ENCODE measurements at places on chromosomes 13 and 19.

- DNase-seq: no peak
These were observed 1216.0 kb downstream of the SLITRK5 start for GRCh38 chr13:88887045-88887662.

DNA sequence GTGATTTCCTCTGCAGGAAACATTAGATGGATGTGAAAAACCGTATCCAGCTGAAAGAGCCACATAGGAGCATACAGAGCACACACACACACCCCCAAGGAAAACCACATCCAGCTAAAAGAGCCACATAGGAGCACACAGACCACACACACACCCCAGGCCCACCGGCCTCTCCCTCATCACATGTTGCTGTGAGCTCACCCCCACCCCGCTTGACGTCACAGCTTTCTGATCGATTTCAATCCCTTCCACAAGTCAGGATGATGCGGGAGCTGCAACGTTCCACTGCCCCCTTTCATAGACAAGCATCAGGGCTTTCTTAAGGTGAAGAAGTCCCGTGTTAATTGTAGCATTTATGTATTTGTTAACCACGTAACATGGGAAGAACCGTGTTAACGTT lies 72.4 kb upstream of the SOX1 start:
- no peak for DNase-seq

- no peak for DNase-seq
These were observed 138.7 kb downstream of the SIPA1L3 start for GRCh38 chr19:38045554-38046253.

- DNase-seq: no peak
These were observed 955 bp downstream of the ZNF274 start for GRCh38 chr19:58183817-58184215.

GRCh38 chr19:33060586-33060985 lies 4.1 kb downstream of the RHPN2 start:
- no peak for DNase-seq

- no peak for DNase-seq
These were observed 54.5 kb downstream of the TSSK6 start for GRCh38 chr19:19460761-19461265.

DNA sequence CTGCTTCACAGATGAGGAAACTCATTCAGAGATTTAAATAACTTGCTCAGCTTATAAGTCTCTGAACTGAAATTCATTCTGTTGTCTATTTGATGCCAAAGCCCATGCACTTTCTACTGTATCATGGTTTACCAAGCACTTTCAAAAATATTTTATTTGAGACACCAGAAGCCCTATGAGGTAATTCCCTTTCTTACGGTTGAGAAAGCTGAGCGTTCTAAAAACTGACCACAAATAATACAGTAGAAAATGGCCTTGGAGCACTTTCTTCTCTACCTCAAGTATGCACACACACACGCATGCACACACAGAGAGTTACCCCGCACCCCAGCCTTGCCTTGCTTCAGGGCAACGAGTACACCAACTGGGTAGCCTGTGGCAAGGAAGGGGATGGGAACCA lies 228.5 kb downstream of the RFC3 start:
- no peak for DNase-seq

DNA sequence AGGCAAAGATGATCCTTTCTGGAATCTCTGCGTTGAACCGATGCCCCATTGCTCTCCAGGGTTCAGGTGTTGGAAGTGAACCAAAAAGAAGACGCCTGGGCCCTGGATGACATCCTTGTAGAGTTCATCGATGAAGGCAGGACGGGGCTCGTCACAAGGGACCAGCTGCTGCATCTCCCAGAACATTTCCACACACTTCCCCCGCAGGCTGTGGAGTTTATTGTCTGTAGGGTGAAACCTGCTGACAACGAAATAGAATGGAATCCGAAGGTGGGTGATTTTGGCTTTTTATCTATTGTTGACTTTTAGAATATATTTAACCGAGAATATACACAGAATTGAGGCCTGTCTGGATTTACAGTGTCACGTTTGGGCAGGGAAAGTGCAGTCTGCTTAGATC lies 58.4 kb downstream of the SLC7A9 start:
- DNase-seq: no peak

All from Panc1 (cell line).